ENCODE measurements at places on chromosomes 11 and 22. TPM values are rescaled to one million over a fixed set of nuclear protein-coding genes. Genes with fewer than 3 reads are reported as not detected.

Gene CDKN1C
- total RNA-seq = 24.3 TPM

DNA sequence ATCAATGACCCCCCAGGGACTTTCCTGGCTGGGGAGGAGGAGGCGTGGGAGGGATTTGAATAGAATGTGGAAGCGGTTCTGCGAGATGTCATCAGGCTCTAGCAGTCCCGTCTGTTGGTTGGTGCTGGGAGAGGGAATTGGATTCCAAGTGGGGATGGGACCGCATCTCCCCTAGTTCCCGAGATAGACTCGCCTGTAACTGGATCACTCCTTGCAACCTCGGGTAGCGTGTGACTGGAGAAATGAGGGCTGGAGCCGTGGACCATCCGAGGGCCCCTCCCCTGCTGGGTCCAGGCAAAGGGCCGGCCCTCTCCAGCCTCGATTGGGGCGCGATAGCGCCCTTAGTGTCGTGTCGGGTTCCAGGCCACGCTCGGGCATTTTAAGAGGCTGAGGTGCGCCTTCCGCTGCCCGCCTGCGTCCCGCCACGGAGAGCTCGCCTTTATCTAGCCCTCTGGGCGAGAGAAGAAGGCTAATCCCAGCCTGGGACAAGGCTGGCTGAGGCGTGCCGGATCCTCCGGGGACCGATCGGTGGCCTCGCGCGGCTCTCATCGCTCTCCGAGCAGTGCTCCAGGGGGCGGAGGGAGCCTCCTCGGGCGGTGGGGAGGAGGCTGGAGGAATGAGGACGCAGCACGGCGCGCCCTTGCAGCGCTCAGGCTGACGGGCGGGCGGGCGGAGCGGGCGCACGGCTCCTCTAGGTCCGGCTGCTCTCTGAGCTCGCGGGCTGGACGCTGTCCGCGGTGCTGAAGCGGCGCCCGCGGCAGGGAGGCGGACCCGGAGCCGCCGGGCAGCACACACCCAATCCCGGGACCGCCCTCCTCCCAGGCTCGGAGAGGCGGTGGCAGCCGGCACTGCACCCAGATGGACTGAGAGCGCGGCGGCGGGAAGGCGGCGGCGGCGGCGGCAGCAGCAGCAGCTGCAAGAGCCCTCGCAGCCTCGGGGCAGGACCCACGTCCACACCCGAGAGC, 107.8 kb downstream of the OSBP2 start:
- DNase-seq = peak; percentile 96

DNA sequence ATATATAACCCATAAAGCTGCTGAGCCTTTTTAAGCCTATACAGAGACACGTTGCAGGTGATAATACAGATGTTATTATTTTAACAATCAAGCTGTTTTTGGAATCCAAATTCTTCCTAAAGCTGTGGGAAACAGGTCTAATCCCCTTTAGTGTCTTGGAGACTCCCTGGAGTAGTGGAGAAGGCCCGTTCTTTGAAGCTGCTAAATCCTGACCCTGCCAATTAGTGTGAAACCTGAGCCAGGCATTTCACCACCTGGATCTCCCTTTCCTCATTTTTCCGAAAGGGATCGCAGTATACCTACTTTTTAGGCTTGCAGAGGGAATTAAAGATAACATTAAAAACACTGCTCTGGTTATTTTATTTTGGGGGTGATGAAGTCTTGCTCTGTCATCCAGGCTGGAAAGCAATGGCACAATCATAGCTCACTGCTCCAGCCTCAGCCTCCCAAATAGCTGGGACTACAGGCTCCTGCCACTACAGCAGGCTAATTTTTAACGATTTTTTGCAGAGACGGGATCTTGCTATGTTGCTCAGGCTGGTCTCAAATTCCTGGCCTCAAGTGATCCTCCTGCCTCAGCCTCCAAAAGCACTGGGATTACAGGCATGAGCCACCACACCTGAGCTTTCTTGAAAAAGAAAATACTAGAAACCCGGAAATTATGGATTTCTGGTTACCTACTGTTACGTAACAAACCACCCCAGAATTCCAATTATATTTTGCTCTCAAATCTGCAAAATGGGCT, 1.7 kb upstream of the EIF4ENIF1 start:
- no peak for DNase-seq

DNA sequence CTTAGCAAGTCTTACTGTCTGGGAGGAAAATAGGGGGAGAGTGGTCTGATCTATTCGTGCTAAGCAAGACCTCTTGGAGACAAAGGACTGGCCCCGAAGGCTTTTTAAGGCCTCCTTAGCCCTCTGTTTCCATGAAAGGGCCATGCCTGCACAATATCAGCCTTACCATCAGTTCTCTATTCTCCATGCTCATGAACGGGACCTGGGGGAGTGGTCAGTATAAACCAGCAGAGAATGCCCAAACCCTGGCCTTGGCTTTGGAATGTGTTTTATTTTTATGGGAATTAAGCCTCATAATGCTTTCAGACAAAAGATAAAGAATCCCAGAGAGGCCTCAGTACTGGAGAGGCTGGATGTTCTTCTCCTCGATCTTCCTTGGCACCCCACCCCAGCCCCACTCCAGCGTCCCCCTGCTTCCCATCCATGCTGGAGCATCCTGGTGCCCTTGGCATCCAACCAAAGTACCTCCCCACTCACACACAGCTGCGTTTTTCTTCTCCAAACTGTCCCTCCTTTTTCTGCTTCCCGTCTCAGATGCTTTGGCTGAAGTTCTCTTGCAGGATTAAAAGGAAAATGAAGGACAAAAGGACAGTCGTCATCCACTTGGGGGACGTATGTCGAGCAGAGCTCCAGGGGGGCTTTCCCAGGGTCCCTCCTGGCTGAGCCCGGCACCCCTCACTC, 18.6 kb downstream of the FXYD6 start:
- no peak for DNase-seq

Data from right cardiac atrium (tissue), 5 donors.